Activated T-helper 1 cell treated with anti-CD3 and anti-CD28 coated beads, Interleukin-2, amount 50 U/mL, for 16 hours (primary cell): ENCODE measurements at places on chromosomes 1 and 21.

GRCh38 chr1:208204779-208205178, 39.4 kb downstream of the PLXNA2 start:
- no peak for DNase-seq

- no peak for DNase-seq
These were observed 75.2 kb downstream of the ZNF644 start for GRCh38 chr1:90946630-90947029.

GRCh38 chr1:85938829-85939228, 217.7 kb downstream of the COL24A1 start:
- DNase-seq = no peak

DNA sequence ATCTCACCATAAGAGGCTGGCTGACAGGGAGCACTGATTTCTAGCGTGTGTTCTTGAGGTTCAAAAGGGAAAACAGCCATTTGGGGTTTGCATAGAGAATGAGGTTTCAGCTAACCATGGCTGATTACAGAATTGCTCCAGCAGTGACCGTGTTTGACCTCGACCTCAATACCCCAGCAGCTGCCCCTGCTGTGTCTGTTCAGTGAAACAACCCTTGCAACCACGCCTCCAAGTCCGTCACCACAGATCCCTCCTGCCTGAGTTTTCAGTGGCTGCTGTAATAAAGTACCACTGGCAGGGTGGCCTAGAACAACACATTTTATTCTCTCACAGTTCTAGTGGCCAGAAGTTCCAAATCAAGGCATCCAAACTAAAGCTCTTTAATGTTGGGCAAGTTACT, 147.7 kb downstream of the HUNK start:
- no peak for DNase-seq

DNA sequence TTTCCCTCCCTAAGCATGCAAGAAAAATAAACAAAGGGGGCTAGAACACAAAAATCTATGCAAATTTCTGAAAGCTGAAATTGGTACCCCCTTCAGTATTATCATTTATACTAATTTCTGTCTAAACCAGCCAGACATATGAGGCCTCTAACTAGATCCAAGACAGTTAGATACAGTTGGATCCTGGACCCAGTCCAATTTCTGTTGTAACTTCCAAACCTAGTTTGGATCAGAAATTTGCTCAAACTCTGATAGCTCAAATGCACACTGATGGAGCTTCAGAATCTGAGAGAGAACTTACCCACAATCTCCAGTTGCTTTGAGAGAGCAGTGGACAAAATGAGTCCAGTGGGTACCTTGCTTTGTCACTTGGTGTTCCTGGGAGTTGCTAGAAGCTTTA, 11.9 kb downstream of the CEP350 start:
- DNase-seq = no peak

- DNase-seq = no peak
These were observed 2047.7 kb downstream of the NCAM2 start for GRCh38 chr21:23045955-23046354.

- no peak for DNase-seq
These were observed 123.9 kb upstream of the PPP2R5A start for GRCh38 chr1:212161231-212161781.

GRCh38 chr1:172417557-172417956, 2.9 kb upstream of the C1orf105 start:
- no peak for DNase-seq

GRCh38 chr1:241825581-241825980, 22.4 kb upstream of the EXO1 start:
- DNase-seq = no peak

DNA sequence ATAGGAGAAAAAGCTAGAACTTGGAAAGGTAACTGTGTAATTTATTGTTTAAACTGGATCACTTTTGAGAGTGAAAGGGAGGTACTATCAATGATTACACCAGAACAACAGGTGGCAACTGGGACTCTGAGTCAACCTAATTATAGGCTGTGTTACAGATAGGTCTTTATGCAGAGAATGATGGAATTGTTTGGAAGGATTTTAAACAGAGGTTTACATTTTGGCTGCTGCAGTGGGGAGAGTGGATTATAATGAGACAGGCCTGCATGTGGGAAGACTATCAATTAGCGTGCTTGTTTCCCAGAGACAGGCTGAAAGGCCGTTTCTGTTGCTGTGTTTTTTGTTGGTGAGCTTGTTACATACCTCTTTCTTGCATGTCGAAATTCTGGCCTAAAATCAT, 432.9 kb downstream of the PLA2G4A start:
- DNase-seq = no peak

- DNase-seq = no peak
These were observed 11.4 kb downstream of the GLIS1 start for GRCh38 chr1:53727461-53728092.

- DNase-seq = no peak
These were observed 157.0 kb upstream of the GREM2 start for GRCh38 chr1:240768979-240769378.

DNA sequence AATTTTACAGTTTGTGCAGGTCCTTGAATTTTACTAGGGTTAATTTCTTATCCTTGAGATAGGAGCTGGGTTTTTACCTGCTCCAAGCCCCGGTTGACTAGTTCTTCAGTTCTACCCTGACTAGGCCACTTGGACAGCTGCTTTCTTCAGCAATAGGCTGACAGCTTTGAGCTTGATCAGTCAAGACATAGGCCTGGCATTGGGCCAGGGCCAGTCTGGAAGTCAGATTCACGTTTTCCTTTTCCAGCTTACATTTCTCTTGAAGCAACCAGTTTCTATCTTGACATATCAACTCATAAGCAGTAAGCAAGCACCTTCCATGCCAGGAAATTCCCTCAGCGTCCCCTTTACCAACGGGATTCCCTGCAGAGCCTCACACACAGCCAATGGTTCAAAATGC, 63.7 kb upstream of the AJAP1 start:
- DNase-seq = no peak

DNA sequence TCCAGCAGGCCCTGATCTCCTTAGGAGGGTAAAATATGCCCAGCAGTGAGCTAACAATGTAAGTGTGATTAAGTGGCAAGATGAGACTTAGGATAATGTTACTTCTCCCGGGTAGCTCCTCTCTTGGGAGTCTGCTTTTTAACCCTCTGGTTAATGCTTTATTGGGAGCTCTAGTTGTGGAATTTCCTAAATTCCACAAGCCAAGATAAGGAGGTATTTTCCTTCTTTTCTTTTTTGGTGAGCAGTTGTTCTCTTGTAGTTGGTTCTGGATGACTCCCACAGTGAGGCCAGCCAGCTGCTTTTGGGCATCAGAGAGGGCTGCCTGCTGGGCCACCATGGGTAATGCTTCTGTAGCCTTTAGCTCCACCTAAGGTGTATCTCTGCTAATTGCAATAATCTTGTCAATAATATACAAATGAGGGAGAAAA, 19.3 kb downstream of the C1orf52 start:
- no peak for DNase-seq

DNA sequence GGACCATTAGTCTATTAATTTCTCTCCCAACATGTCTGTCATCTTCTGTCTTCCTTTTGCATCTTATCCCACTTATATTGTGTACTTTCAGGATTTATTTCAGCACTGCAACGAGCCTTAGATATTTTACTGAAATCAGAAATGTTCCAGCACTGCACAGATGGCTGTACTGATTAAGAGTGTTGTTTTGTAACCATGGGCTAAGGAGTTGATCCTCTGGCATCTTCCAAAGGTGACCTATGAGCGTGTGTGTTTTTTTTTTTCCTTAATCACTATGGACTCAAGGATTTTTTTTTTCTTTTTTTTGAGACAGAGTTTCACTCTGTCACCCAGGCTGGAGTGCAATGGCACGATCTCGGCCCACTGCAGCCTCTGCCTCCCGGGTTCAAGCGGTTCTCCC, 7.1 kb upstream of the DDX59 start:
- no peak for DNase-seq

DNA sequence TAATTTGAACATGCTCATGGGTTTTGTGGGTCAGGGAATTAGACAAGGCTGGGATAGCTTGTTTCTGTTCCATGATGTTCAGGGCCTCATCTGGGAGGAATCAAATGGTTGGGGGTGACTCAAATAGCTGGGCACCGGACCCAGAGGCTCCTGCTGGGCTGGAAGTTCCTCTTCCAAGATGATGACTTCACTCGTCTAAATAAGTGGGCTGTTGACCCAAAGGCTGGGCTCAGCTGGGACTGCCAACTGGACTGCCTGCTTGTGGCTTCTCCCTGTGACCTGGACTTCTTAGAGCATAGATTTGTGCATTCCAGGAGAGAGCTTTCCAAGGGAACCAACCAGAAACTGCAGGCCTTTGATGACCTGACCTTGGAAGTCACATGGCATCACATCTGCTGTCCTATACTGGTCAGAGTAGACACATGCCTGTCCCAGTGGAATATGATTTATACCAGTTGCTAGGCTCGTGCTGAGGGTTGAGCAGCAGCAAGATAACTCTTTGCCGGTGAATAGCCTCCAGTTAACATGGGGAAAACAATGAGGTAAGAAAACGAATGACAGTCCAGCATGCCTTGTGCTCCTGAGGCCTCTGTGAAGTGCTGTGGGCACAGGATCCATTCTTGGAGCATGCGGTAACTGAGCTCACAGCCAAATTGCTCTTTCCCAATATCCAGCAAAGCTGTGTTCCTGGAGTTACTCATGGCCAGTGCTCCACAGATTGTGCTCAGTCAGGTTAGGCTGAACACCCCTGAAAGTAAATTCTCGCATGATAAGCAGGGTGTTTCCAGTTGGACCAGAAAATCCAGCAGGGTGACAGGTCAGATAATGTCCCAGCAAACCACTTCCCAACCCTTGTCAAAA, 272.9 kb upstream of the TMEM51 start:
- no peak for DNase-seq

DNA sequence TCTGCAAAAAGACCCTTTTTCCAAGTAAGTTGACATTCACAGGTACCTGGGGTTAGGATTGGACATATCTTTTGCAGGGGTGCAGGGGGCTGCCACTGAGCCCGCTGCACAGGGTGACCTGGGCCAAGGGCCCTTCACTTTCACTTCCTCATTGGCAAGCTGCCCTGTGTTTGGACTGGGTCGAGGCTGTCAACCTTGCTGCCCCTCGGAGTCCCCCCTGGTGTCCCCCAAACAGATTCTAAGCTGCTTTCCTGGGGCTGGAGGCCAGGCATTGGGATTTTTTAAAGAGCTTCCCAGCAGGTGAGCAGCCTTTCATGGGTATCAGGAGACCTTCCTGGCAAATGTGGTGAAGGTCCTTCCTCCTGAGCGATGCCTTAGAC, 7.9 kb upstream of the UMODL1 start:
- no peak for DNase-seq

- DNase-seq = no peak
These were observed 61.9 kb downstream of the CLSTN1 start for GRCh38 chr1:9761855-9762254.

DNA sequence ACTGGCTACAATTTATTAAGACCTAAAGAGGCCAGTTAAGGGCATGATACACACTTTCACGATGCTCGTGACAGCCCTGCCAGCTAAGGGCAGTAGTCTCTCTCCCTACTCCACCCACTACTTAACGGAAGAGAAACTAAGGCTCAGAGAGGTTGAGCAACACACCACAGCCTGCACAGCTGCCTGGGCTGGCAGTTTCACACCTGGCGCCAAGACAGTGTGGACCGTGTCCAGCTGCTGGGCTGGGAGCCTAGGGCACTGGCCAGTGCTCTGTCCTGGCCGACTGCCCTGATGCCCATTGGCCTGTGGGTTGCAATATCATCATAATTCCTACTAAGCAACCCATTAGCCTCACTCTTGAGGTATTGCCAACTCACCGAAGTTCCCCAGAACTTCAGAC, 27.6 kb downstream of the TENT5C start:
- no peak for DNase-seq

- no peak for DNase-seq
These were observed 4.5 kb downstream of the KANK4 start for GRCh38 chr1:62314454-62315350.

GRCh38 chr1:193629875-193630274, 443.5 kb upstream of the B3GALT2 start:
- no peak for DNase-seq

DNA sequence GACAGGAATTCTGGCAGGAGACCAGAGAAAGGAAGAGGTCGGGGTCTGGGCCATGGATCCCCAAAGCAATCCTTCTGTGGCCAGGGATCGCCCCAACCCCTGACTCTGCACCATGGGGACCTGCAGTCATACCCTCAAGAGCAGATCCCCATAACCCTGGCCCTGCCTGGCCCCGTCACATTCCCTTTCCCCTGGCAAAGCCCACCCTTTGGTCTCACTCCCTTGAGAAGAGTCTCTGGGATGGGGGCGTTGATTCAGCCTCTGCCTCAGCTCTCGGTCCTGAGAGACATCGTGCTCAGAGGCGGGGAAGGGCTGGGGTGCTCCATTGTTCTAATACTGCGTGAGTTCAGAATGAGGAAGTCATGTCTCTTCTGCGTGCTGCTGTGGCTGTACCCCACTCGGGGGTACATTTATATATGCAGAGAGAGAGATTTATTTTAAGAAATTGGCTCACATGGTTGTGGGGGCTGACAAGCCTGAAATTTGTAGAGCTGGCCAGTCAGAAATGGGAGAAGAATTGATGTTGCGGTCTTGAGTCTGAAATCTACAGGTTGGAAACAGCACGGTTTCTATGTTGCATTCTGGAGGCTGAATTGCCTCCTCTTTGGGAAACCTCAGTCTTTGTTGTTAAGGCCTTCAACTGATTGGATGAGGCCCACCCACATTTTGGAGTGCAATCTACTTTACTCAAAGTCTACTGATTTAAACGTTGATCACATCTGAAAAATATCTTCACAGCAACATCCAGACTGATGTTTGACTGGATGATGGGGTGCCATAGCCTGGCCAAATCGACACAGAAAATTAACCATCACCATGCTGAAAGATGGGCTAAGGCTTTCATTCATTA, 4.2 kb upstream of the PADI2 start:
- DNase-seq = no peak
